Common myeloid progenitor, CD34-positive (primary cell): ENCODE measurements at places on chromosomes 6 and 20.

GRCh38 chr6:25717866-25718740 is 36.4 kb upstream of the SLC17A4 start:
- peak; percentile 66 for DNase-seq

GRCh38 chr6:128574402-128574801 is 54.0 kb upstream of the PTPRK start:
- no peak for DNase-seq

DNA sequence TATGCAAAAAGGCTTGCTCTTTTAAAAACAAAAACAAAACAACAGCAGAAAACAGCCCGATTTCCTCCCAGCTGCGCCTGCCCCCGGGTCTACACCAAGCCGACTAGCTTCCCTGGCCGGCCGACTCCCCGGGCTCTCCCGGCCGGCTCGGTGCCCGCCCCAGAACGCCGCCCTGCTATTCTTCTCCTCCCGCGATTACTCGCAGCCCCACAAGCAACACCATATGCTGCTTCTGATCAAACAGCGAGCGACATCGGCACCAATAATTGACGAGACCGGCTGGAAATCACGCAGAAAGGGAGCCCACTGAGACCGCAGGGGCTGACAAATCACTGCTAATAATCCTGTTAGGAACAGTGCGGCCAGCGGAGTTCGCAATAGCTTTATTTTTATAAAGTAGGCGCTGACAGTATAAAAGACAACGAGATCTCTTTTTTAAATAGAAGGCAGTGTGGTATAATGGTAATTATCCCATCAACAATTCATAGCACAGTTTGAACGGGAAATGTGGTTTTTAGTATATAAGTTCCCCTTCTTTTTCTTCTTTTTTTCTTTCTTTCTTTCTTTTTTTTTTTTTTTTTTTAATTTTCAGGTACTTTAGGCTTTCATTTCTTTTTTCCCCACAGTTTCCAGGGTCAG is 3.3 kb downstream of the SIM1 start:
- DNase-seq, result no peak

DNA sequence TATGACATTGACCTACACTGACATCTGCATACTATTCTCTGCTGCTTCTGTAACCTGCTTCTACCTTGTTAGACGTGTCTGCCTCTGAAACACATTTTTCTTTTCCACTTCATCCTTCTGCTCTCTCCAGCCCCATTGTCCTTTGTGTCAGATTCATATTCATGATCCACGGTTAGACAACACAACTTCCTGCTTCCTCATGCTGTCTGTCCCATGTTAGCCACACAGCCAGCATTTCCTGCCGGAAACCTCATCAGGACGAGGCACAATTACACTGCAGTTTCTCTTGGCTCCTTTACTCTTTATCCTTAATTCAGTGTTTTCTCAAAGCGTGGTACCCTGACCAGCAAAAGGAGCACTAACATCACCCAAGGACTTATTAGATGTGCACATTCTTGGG is 150.2 kb downstream of the TBC1D7 start:
- DNase-seq, result peak; percentile 78

GRCh38 chr6:113668641-113669408 is 188.3 kb upstream of the MARCKS start:
- DNase-seq, result no peak

GRCh38 chr6:14912226-14912625 is 333.6 kb upstream of the JARID2 start:
- DNase-seq, result no peak

- no peak for DNase-seq
Measured at GRCh38 chr6:152428126-152428525, 209.0 kb downstream of the SYNE1 start.

DNA sequence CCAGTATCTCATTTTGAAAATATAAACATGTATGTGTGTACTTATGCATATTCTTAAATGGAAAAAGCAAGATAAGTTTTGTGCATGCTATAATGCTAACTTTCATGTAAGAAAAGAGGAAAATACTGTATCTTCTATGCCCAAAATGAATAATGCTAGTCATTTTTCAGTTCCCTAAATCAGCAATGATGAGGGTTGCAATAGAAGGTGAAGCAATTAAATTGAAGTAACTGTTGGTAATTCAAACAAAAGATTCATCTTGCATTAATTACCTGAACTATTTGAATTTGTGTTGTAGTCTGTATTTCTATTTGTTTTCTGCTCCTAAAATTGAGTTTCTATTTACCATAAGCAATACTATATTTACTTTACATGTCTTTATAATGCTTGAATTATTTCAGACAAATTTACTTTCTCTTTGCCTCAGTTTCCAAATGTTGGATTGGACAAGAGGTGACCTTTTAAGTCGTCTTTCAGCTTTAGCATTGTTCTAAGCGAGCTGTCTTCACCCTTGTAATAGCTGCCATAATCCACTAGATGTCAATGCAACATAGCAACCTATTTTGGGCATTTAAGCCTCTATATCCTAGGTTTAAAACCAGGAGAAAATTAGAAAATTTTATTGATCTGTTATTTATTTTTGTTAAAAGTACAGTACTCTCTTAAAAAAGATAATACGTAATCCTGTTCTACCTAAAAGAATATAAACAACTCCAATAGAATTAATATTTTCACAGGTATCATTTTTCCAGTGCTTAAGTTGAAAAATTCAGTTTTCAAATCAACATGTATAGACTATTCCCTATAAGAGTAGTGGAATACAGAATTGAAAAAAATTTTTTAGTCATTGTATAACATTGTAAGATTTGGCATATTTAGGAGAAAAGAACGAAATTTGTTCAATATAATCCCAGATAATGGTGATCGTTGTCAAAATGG is 52.3 kb upstream of the IFNGR1 start:
- peak; percentile 65 for DNase-seq
